Urothelium cell line (cell line): ENCODE measurements at places on chromosomes 7 and 10.

GRCh38 chr10:31660300-31660699 is 268.3 kb downstream of the ARHGAP12 start:
- DNase-seq, result no peak

GRCh38 chr7:74501298-74501697 is 47.6 kb downstream of the GTF2IRD1 start:
- no peak for DNase-seq

DNA sequence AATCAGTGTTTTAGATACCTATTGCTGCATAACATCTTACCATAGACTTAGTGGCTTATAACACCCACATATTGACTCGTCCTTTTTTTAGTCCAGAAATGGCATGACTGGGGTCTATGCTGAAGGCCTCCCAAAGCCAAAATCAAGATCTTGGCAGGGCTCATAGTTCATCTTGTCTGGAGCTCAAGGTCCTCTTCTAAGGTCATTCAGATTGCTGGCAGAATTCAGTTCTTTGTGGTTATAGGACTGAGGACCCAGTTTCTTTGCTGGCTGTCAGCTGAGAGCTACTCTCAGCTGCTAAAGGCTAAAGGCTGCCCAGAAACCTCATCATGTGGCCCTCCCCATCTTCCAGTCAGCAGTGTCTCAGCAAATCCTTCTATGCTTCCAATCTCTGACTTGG is 165.5 kb downstream of the FAM107B start:
- no peak for DNase-seq

DNA sequence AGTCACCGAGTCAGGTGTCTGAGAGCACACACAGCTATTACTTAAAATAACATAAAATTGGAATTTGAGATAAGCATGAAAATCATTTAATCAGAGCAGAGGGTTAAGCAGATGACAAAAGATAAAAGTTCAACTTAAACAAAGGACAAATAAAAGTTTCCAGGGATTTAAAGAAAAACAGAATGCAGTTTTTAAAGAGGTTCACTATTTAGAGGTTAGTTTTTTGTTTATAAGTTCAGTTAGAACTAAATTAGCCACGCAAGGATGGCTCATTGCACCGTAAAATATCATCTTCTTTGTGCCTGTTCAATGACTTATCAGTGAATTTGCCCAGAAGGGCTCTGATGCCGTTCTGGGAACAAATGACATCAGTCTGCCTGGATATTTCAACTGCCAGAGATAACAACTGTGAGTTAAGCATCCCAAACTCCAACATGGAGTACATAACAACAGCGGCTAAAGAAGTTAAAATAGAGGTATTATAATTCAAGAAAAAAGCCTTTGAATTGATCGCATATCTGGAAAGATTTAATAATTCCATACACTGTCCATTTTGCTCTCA is 107.8 kb downstream of the ANK3 start:
- no peak for DNase-seq

DNA sequence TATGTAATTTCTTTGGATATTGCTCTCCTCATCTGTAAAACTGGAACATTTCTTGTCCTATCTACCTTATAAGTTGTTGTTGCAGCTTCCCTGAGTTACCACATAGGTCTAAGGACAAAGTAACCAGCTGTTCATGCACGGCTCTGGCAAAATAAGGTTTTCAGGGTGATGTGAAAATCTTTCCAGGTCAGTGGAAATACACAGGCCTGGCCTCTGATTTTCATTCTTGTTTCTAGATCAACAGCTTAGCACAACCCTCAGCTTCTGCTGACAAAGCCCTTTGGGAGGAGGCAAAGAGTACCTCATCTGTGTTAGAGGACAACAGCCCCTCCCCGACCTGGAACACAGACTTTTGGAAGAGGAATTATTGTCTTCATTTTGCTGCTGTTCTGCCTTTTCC is 117.5 kb upstream of the AGK start:
- DNase-seq, result no peak

DNA sequence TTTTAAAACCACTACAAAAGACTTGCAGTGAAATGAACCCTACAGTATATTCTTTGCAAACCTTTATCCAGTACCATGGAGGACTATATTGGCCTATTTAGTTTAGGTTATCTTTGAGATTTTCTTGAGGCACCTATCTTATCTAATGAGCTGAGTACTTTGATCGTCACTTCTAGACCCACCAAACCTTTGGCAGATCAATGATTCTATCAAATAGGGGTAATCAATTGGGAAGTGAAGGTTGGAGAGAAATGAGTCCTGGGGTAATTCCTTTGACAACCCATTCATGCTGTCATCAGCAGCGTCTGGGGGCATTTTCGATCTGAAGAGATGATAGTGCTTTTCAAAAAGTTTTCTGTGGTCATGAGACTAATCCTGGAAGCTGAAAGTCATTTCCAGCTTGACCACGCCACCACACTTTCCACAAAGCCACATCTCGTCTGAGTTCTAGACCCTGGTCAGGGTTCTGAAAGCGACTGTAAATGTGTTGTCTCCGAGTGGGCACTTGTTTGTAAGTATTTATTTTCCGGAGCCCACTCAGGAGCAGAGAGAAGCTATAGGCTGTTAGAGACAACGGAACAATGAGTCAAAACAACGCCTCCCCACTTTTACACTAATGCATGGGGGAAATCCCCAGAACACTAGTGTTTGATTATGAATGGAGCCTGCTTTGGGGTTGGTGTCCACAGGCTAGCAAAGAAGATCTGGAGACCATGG is 4.8 kb downstream of the EGR2 start:
- DNase-seq, result no peak

- DNase-seq, result no peak
Measured at GRCh38 chr7:29851487-29851886, 45.2 kb downstream of the WIPF3 start.

DNA sequence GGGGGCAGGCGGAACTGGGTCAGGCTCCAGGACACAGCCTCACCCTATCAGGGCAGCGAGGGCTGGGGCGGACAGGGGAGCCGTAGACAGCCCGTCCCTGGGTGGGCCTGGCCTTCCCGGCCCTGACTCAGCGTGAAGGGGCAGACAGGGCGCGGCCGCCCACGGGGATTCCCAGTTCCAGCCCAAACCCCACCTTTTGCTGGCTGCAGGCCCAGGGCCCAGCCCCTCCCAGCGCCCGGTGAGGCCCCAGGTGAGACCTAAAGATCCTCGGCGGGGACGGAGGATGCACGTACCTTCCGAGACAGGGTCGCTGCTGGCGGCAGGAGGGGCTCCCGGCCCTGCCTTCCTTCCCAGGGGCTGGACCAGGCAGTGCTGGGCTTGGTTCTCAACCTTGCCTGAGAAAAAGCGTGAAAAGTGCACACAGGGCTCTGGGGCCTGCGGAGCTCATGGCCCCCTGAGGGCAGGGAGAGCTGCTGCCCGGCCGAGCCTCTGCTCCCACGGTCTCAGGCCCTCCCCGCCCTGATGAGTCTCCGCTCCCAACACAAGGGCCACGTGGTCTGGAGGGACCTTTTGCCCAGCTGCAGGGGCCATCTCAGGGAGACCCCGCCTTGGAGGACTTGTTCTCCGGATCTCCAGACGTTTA is 43.9 kb upstream of the DNAJB6 start:
- no peak for DNase-seq

DNA sequence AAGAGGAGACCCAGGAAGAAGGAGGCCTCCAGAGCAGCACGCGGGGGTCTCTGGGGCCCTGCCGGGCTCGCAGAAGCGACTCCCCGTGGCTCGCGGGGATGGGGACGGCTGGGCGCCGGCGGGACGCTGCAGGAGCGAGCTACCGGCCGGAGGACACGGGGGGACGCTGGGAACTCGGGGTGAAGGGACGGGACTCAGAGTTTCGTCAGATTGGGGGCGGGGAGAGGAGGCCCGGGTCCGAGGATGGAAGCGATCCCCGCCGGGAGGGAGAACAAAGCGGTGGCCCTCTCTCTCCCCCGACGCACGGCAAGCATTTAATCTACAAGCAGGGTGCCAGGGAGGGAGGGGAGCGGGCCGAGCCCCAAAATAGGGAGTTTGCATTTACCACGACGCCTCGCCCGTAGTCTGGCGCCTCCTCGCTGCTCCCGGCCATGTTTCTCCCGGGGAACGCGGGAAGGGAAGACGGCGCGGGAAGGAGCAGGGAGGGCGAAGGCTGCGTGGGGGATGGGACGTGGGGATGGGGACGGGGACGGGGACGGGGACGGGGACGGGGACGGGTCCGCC is at the start of gene PRTFDC1:
PRTFDC1 (minus strand) TSS at position 464 of the 564 bp plus-strand sequence; CDS start at position 433, 31 bp downstream.
- peak; percentile 36 for DNase-seq

DNA sequence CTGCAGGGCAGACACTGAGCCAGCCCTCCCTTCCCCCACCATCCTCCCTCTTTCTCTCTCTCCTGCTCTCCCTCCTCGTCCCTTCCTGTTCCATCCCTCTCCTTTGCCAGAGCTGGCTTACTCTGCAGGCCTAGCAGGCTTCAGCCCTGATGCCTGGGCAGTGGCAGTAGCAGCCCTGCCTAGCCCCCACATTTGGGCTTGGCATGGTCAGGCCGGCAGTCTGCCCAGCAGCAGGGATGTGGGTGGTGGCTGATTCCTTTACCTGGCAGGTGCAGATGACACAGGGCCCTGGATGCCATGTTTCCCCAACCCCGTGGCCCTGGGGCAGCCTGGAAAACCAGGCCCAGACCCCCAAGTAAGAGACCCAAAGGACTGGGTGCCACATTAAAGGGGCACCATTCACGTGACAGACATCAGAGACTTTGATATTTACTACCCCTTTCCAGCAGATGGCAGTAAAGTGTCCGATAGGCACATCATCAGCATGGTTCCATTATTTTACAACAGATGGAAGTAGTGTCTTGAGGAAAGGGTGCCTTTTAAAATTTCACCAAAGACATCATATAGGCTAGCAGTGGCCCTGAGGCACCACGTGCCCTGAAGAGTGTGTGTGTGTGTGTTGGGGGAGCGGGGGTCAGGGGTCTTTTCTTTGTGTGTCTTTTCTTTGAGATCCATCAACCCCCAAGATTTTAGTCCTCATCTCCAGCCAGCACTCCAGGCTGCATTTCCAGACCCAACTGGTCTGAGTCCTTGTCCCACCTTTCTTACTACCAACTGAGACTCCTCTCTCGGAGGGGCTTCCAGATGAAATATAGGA is 5.9 kb downstream of the KCP start:
- DNase-seq, result peak; percentile 25

DNA sequence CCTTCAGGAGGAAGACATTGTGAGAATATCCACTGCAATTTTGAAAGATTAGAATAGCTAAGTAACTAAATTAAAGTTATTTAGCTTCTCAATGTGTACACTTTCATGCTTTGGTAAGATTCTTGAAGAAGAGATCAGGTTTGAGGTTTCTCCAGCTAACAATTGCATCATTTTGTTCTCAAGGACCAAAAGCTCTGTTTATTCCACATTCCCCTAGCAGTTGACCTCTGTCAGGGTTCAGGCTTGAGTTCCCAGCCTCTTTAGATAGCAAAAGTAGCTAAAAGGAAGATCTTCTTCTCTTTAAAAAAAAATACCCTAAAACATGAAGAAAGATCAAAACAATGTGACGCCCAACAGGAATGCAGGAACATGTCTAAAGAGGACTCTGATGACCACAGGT is 179.4 kb upstream of the IGFBP3 start:
- no peak for DNase-seq

DNA sequence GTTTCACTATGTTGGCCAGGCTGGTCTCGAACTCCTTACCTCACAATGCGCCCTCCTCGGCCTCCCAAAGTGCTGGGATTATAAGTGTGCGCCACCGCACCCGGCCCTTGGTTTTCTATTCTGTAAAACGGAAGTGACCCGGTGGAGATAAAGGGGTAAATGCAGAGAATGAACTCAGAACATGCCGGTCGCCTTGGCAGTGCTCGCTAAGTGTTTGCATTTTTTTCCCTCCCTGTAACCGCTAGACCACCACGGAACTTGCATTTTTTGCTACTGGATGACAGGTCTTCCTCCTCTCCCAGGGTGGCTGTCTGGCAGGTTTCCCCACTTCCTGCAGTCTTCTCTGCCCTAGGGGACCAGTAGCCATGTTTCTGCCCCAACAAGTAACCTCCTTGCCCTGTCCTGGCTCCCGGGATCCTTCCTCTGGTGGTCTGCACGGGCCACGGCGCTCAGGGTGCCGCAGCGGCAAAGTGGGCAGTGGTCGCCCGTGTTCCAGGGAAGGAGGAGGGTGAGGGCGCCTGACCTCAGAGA is 18.8 kb upstream of the GNA12 start:
- no peak for DNase-seq

GRCh38 chr10:96280859-96281258 is 9.5 kb upstream of the BLNK start:
- DNase-seq, result no peak

DNA sequence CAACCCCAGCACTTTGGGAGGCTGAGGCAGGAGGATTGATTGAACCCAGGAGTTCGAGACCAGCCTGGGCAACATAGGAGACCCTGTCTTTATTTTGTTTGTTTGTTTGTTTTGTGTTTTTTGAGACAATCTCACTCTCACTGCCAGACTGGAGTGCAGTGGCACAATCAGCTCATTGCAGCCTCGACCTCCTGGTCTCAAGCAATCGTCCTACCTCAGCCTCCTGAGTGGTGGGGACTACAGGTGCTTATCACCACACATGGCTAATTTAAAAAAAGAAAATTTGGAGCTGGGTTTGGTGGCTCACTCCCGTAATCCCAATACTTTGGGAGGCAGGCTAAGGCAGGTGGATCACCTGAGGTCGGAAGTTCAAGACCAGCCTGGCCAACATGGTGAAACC is 30.6 kb upstream of the CCL24 start:
- no peak for DNase-seq

DNA sequence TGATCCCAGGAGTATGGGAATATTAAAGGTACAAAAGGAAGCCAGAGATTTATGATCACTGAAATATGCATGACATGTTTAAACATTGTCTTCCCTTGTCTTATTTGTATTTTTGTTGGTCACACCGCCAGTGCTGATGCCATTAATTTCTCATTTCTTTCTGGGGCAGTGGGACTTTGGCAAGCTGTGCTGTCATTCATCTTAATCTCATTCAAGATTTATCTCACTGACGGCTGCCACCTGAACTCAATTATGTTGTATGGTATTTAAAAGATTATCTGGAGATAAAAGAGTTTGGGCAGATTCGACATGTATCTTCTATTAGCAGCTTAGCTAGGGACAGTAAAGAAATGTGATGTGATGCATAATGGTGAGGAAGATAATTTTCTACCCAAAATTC is 284.9 kb upstream of the PLXDC2 start:
- DNase-seq, result no peak
